ENCODE measurements at places on chromosomes 11 and 22.
A peak's percentile ranks its signal among the peaks of the same experiment; 100 is the strongest.

GRCh38 chr11:110856996-110857812 is 145.0 kb upstream of the ARHGAP20 start:
- DNase-seq, result no peak

DNA sequence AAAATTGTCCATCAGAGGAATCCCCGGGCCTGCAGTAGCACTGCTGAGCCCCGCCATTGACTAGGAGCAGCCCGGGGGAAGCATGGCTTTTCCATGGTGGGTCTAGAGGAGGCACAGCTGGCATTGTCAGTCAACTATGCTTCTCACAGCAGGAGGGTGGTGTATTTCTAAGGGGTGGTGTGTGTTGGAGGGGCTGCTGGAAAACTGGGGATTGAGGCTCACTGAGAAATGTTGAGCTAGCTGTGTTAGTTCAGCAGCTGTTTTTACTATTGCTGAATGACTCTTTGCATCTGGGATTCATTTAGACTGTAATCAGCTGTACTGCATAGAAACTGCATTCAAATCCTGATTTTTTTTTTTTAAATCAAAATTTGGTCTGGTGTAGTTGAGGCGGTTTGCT is 5.6 kb downstream of the DDX10 start:
- DNase-seq, result no peak

DNA sequence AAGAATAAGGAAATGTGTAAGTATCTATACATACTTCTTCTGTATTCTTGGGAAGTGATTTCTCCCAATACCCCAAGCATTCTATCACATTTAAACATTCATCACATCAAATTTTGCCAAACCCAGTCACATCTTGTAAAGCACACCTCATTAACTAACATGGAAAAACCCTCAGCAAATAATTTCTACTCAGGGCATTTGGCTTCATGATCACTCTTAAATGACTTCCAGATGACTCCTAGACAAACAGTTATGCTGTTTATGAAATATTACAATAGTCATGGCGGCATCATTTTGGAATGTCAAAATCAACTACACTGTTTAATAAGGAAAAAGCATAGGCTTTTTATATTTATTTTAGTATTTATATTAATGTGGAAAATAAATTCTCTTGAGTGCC is 47.3 kb upstream of the CCDC34 start:
- no peak for DNase-seq

DNA sequence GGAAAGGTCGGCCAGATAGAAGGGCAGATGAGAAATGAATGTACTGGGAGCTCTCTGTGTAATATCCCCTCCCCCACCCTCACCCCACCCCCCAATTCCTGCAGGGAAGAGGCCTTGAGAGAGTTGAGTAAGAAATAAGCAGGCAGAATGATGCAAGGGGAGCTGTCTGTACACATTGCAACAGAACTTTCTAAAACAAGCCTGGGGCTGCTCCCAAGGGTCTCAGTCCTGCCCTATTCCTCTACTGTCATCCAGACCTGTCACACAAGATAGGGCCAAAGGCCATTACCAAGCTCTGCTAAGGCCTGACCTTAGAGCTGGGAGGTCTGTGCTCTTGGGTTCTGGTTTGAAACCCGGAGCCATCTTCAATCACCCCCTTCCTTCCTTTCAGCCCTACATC is 5.7 kb upstream of the DGAT2 start:
- no peak for DNase-seq

- no peak for DNase-seq
These were observed 14.3 kb downstream of the GDPD4 start for GRCh38 chr11:77287136-77287535.

- no peak for DNase-seq
These were observed 177.3 kb downstream of the GUCY1A2 start for GRCh38 chr11:106840947-106841346.

DNA sequence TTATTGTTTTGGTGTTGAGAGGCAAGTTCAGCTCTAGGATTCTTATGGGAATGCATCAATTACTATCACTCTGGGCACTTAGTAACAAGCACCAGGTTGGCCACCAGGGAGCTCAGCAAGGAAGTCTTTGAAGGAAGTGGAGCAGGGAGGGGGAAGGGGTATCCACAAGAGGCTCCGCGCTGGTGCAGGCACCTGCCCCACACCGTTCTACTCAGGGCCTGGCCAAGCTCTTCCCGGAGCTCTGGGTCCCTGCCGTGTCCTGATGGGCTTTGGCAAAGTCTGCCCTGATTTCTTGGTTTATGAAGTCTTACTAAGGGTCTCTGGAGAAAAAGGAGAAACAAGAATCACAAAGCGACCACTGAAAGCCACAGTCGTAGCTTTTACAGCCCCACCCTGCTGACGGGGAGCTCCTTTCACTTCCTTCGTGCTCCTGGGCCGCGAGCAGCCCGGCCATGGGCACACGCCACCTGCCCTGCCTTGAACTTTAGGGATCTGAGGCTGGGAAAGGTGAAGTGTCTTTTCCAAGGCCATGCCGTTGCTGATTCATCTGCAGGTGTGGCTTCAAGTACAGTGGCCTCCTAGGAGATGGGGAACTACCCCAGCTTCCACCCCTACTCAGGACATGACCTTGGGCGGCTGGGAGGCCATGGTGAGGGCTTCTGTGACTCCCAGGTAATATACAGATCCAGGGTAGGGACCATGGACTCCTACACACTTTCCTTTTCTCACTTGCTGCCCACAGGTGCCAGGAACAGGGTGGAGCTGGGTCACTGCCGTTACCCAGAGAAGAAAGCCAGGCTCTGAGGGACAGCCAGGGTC is 15.9 kb upstream of the LRRC32 start:
- peak; percentile 35 for DNase-seq

- DNase-seq, result peak; percentile 69
These were observed 38.6 kb downstream of the ETS1 start for GRCh38 chr11:128548649-128549255.

- DNase-seq, result no peak
These were observed 74.2 kb upstream of the MS4A8 start for GRCh38 chr11:60625262-60625661.

GRCh38 chr11:10934293-10934860 is 76.5 kb upstream of the ZBED5 start:
- no peak for DNase-seq

DNA sequence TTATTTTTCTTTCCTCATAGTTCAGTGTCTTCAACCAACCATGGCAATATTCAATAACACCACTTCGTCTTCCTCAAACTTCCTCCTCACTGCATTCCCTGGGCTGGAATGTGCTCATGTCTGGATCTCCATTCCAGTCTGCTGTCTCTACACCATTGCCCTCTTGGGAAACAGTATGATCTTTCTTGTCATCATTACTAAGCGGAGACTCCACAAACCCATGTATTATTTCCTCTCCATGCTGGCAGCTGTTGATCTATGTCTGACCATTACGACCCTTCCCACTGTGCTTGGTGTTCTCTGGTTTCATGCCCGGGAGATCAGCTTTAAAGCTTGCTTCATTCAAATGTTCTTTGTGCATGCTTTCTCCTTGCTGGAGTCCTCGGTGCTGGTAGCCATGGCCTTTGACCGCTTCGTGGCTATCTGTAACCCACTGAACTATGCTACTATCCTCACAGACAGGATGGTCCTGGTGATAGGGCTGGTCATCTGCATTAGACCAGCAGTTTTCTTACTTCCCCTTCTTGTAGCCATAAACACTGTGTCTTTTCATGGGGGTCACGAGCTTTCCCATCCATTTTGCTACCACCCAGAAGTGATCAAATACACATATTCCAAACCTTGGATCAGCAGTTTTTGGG is at the start of gene OR51T1:
Gene OR51T1 (plus strand): TSS at position 41 of the 641 bp plus-strand sequence. CDS start 0 bp downstream, at position 41.
- no peak for DNase-seq

- no peak for DNase-seq
These were observed 149.0 kb downstream of the APOL5 start for GRCh38 chr22:35866651-35867050.

GRCh38 chr11:121141066-121141465 is 40.0 kb downstream of the TECTA start:
- no peak for DNase-seq

DNA sequence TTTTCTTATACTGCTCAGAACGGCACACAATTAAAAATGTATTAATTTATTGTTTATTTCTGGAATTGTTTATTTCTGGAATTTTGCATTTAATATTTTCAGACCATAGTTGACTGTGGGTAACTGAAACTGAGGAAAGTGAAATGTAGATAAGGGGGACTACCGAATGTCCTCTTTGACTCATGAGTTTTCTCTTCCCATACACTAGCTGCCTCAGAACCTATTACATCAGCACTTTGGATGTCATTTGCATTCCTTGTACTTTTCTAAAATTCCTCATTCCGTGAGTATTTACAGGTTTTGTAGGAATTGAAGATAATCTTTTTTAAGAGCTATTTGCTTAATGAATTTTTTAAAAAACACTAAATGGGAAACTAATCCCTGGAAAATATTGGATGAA is 29.8 kb downstream of the ZC3H12C start:
- no peak for DNase-seq

- no peak for DNase-seq
These were observed 88.1 kb downstream of the PIWIL4 start for GRCh38 chr11:94655291-94655690.

DNA sequence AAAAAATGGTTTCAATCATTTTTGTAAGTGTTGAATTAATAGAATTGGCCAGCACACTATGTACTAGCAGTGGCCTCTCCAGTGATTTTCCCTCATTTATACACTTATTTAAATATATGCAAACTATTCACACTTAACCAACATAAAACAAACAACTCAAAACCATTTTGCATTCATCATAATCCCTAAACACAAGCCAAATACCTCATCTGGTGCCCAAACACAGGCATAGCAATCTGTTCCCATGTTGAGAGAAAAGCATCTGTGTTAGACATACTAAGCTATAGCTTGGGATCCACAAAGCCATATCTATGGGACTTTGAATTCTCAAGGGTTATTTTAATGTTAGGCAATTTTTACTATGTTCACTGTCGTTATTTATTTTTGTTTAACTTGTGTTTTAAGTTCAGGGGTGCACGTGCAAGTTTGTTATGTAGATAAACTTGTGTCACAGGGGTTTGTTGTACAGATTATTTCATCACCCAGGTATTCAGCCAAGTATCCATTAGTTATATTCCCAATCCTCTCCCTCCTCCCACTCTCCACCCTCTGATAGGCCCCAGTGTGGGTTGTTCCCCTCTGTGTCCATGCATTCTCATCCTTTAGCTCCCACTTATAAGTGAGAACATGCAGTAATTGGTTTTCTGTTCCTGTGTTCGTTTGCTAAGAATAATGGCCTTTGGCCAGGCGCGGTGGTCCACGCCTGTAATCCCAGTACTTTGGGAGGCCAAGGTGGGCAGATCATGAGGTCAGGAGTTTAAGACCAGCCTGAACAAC is 31.0 kb upstream of the RCN1 start:
- DNase-seq, result no peak

- DNase-seq, result no peak
These were observed 746 bp downstream of the CTNND1 start for GRCh38 chr11:57762235-57762861.

DNA sequence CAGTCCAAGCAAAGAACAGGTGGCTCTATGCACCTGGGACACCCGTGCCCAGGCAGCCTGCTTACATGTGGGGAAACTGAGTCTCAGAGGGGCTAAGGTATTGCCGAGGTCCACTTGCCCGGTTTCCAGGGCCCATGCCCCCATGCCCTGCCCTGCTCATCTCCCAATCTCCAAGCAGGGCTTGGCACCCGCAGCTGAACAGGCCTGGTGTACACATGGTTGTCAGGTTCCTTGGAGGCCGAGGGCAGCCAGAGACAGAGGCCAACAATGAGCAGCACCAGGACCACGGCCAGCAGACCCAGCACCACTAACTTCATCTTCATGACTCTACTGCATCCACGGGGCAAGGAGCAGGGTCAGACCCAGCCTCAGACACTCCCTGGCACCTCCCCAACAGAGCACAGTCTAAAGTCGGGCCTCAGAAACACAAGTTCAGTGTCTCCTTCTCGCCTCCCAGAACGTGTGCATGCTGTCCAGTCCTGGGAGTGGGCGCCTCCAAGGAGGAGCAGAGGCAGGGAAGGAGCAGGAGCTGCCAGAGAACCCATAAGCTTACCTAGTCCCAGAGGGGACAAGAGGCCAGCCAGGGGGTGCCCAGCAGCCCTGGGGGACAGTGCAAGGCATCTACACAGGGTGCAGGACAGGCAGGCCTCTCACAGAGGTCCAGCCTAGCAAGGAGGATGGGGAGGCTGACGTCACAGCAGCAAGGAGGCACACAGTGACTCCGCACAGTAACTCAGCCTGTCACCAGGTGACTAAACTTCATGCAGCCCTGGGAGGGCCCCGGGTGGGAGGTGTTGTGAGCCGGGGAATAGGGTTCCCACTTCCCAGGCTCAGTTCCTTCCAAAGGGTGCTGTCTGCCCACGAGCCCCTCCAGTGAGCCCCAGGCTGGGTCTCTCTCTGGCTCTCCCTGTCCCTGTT is 20.2 kb upstream of the RGL4 start:
- DNase-seq, result no peak

GRCh38 chr22:19103880-19104821 is 18.1 kb downstream of the DGCR2 start:
- no peak for DNase-seq

- no peak for DNase-seq
These were observed 90.0 kb upstream of the PRR5 start for GRCh38 chr22:44611880-44612496.

DNA sequence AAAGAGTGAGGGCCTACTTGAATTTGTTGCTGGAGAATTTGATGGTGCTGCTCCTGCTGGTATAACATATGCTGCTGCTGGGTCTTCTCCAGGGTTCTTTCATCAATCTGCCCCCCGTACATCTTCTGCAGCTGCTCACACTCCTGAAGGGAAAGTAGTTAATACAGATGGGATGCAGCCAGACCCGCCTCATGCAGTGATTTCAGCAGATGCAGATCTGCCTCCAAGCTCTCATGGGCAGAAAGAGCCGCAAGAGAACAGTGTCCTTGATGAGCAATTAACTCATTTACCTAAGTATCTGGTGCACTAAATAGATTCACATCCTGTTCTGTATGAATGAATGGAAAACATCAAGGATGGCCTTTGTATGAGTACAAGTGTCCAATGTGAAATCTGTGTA is 24.8 kb upstream of the APOA1 start:
- DNase-seq, result no peak

- no peak for DNase-seq
These were observed 8.9 kb upstream of the OR2D3 start for GRCh38 chr11:6911948-6912347.

DNA sequence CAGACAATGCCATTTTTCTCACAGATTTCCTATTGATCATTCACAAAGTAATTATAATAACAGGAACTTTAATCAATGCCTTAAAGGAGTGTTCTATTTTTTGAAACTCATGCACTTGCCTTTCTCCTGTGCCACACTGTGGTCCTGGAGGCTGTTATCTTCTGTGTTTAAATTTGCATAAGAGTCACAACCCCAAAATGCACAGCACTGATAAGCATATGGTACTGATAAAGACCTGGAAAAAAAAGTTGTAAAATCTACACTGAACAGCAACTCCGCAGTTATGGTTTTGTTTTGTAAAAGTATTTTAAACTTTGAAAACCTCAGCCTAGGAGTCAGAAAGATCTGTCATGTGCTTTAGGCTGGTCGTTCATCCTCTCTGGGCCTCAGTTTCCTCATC is 9.1 kb upstream of the CCDC34 start:
- no peak for DNase-seq

DNA sequence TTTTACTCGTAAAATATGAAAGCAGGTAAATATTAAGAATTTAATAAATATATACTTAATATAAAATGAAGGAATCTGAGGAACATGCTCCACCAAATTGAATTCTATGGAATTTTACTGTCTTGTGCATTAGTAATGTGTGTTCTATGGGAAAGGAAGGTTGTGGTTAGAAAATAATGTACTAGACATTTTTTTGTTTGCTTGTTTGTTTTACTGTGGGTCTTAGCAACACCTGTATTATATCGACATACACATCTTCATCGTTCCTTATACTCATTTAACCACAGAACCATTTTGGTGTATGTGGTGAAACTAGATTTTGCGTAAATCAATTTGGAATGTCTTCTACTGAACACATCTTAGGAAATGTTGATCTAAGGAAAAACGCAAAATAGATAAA is 114.1 kb upstream of the MTMR2 start:
- DNase-seq, result no peak

All from activated T-cell treated with anti-CD3 and anti-CD28 coated beads, Interleukin-2, amount 50 U/mL, for 24 hours (primary cell).